ENCODE measurements at places on chromosomes 4 and X.
A peak's percentile ranks its signal among the peaks of the same experiment; 100 is the strongest.

- DNase-seq, result no peak
These were observed 38.5 kb upstream of the IQSEC2 start for GRCh38 chrX:53319614-53320542.

GRCh38 chrX:130652824-130653578 lies 250.0 kb downstream of the ENOX2 start:
- DNase-seq, result no peak

- DNase-seq, result no peak
These were observed 544.3 kb downstream of the TRIML1 start for GRCh38 chr4:188683571-188683970.

- no peak for DNase-seq
These were observed 16.5 kb upstream of the PDCL2 start for GRCh38 chr4:55608591-55608990.

DNA sequence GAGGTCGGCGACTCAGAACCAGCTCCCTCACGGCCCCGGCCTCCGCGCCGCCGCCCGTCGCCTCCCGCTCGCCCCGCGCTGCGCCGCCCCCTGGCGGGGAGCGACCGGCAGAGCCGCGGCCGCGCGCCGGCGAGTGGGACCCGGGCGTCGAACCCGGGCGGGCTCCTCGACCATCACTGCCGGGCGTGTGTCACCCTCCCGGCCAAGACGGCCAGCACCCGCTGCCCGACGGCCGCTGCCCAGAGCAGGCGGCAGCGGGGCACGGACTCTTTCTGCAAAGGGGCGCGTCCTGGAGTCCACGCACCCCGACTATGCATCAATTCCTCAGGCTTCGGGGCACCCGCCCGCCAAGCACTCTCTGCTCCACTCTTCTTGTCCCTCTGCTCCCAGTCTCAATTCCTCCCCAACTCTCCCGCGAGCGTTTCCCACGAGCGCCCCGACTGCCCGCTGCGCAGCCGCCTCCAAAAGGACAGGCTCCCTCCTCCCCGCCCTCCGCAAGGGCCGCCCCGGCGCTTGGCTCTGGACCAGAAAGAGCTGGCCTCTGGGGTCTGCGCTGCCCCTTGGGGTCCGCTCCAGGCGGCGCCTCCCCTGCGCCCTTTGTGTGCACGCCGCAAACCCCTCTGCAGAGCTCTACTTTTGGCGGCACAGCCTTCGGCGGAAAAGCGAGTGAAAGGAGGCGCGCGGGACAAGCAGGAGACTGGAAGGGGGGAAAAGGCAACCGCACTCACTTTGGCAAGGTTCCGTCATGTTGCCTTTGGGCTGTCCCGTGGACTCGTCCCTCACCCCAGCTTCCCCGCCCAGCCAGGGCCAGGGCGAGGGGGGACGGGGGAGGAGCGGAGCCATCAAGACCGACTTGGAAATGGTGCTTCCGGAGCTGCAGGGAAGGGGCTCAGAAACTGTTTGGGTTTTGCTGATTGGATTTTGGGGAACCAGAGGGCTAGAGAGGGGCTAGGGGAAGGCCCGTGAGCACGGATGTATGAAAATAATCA lies 1.0 kb downstream of the PDE5A start:
- DNase-seq, result peak; percentile 67

GRCh38 chr4:62394766-62395165 lies 1194.6 kb downstream of the ADGRL3 start:
- DNase-seq, result no peak

DNA sequence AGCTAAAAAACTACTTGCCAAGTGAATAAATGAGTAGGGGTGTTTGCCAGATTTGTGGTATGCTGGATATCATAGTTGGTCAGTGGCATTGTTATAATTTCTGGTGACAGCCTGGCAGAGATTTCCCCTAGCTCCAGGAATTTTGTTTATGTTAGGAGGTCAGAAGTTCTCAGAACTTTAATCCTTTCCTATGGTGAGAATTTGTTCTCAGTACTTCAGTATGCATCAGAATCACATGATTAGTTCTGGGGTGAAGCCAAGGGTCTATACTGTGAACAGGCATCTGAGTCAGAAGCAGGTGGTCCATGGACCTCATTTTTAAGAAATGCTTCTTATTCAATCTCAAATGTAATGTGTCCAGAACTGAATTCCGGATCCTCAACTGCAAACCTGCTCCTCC lies 10.5 kb downstream of the RASSF6 start:
- DNase-seq, result no peak

- DNase-seq, result no peak
These were observed 567.4 kb downstream of the INPP4B start for GRCh38 chr4:142278663-142279062.

DNA sequence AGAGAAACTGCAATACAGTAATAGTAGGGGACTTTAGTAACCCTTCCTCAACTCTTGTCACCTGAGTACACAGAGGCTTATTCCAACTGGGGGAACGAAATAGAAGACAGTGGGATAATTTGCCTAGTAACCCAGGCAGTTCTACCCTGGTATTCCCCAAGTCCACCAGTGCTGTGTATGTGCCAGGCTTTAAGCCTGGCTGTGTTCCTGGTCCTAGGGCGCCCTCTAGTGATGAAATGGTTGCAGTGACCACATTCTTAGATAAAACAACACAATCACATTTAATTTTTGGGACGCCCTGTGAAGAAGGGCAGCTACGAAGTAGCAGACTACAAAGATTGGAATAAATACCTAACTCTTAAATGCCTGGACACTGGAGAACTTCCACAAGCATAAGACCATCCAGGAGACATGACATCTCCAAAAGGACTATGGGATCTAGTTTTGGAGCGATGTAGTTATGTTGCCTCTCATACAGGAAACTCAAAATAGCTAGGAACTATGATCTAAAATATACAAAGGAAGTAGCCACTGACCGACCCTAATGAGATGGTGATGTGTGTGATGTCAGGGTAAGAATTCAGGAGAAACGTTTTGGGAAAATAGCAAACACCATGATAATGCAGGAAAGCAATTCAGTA lies 288.5 kb upstream of the ZCCHC13 start:
- peak; percentile 20 for DNase-seq

DNA sequence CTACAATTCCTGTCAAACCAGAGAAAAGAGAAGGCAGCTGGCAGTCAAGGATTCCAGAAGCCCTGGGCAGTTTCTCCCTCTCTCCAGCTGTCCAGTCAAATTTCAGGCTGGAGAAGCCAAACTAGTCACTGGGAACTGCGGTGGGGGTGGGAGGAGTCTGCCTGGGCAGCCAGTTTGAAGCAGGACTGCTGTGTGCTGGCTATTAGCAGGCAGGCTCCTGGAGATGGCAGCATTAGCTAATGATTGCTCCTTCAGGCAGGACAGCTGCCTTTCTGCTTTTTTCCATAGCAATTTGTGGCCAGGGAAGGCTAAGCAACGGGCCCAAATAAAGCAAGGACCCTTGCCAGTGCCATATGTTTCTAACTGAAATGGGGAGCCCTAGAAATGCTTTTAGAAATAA lies 44.7 kb upstream of the FGF13 start:
- DNase-seq, result no peak

DNA sequence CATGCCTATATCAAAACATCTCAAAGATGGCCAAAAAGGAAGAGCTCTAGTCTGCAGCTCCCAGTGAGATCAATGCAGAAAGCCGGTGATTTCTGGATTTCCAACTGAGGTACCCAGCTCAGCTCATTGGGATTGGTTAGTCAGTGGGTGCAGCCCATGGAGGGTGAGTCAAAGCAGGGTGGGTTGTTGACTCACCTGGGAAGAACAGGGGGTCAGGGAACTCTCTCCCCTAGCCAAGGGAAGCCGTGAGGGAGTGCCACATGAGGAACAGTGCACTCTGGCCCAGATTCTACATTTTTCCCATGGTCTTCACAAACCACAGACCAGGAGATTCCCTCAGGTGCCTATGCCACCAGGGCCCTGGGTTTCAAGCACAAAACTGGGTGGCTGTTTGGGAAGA lies 57.3 kb upstream of the FGF16 start:
- no peak for DNase-seq

DNA sequence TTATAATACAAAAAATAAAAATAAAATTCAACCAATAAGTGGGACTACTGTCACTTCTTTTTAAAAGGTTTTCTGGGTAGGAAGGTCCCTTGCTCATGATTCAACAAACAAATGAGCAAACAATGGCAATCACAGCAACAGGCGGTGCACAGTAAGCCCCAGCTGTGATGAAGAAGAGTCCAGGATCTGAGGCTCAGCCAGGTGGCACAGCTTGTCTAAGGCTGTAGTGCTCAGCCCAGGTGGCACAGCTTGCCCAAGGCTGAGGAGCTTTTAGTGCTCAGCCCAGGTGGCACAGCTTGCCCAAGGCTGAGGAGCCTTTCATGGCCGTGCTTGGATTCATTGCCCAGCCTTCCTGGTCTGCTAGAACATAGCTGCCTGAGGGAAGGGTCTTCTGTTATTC lies 75.0 kb downstream of the ZFYVE28 start:
- no peak for DNase-seq

DNA sequence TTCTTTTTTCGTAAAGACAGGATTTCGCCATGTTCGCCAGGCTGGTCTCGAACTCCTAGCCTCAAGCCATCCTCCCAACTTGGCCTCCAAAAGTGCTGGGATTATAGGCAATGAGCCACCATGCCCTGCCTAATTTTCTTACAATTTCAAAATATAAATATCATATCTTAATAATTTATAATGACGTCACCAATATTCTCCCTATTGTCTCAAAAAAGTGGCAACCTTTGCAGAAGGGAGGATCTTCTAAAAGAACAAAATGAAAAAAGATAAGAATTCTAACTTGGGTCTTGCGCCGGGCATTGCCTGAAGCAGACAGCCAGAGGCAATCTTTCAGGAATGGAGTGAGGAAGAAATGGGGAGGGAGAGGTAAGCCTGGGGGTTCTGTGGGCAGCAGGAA lies 37.9 kb upstream of the WAS start:
- no peak for DNase-seq

- DNase-seq, result no peak
These were observed 7.6 kb upstream of the NKX1-1 start for GRCh38 chr4:1413687-1414479.

DNA sequence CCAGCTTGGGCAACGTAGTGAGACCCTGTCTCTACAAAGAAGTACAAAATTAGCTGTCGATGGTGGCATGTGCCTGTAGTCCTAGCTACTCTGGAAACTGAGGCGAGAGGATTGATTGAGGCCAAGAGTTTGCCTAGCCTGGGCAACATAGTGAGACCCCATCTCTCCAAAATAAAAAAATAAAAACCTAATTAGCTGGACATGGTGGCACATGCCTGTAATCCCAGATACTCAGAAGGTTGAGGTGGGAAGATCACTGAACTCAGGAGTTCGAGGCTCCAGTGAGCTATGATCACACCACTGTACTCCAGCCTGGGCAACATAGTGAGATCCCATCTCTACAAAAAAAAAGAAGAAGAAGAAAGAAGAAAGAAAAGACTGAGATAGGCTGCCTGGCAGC lies 17.4 kb downstream of the PLAC1 start:
- DNase-seq, result no peak

DNA sequence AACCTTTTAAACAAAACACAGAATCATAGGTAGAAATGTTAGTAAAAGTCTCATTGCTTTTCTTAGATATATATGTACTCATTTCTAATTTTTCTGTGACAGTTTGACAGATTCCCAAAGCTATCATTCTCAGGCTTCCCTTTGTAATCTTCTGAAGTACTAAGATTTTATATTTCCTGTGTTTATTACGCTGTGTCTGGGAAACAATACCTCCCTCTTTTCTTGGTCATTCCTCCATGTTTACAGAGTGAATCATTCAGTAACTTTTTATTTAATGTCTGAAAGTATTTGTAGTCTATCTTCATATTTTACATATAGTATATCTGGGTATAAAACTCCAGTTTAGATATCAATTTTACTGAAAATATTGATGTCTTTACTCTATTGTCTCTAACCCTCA lies 1826.3 kb upstream of the IGFBP7 start:
- no peak for DNase-seq

DNA sequence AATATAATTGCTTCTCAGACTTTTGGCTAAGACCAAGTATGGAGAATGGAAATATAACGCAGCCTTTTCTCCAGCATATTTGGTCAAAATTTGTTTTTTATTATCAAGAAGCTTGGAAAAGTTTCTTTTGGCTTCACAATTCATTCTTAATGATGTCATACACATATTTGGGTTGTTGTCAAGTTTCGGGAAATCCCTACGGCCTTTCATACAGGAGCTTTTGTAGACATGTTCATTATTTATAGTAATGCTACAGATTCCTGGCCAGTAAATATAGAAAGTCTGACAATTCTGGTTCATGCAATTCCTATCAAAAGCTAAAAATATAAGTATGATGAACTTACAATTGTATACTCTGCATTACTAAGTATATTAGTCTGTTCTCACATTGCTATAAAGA lies 112.9 kb downstream of the IRF2 start:
- DNase-seq, result no peak

- DNase-seq, result no peak
These were observed 97.0 kb upstream of the DGKK start for GRCh38 chrX:50567636-50568035.

DNA sequence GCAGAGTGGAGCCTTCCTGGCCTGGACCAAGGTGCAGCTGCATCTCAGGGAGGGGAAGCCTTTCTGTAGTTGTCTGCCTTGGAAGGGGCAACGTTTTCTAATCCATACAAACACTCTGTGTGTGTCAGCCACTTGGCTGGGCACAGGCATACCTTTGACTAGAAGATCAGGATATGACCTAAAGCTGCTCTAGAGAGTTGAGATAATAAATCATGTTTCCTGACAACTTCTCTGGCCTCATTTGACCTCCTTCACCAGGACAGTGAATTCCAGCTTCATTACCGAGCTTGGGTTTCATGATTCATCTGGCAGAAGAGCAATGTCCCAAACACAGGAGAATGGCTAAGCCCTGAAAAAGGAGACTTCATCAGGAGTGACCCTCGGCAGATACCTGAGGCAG lies 89.6 kb upstream of the KIT start:
- no peak for DNase-seq

DNA sequence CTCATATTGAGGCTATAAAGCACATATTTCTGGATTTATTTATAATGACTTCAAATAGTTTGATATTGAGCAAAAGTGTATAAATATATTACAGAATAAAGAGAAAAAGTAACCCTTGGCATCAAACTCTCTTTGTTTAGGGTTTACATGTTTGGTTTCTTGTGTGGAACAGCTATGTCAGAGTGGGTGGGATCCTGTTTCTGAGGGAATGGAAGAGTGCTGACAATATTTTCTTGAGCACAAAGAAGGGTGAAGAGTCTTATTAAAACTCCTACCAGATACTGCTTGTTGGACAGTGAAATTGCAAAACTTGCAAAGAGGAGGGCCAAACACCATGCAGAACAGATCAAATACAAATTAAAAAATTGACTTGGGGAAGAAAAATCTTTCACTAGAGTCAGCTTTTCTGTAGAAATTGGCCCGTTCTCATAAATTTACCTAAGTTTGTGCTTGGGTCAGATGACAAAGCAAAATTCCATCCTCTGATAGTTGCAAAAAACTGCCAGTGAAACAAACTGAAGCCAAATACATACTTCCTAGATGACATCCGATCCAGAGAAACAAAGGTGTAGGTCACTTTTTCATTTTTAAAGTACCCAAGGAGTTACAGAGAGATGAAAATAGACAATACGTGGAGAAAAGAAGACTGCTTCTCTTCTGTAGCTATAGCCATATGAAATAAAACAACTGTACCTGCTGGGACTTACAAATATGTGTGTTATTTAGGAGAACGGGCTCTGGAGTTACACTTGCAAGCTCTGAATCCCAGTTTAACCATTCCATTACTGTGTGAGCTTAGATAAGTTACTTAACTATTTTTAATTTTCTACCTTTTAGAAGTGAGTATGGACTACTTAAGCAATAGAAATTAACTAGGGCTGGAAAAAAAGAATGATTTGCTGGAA lies 133.3 kb downstream of the MAML3 start:
- DNase-seq, result no peak

- no peak for DNase-seq
These were observed 2371.5 kb upstream of the TENM3 start for GRCh38 chr4:179871726-179872125.

GRCh38 chr4:7771056-7771455 lies 168.6 kb downstream of the AFAP1 start:
- no peak for DNase-seq

Measured in GM19239 (cell line).